ENCODE measurements at places on chromosomes 5 and 9. TPM values are rescaled to one million over a fixed set of nuclear protein-coding genes. Genes with fewer than 3 reads are reported as not detected.
A peak's percentile ranks its signal among the peaks of the same experiment; 100 is the strongest.

Gene NPDC1
- total RNA-seq: 175 TPM

Gene ARL14EPL
- not detected for total RNA-seq

Gene GKAP1
- 1.5 TPM for total RNA-seq

Gene FOXD4
- 0.29 TPM for total RNA-seq

- no peak for DNase-seq
Observed at GRCh38 chr9:91035825-91036208, 234.2 kb downstream of the SYK start.

DNA sequence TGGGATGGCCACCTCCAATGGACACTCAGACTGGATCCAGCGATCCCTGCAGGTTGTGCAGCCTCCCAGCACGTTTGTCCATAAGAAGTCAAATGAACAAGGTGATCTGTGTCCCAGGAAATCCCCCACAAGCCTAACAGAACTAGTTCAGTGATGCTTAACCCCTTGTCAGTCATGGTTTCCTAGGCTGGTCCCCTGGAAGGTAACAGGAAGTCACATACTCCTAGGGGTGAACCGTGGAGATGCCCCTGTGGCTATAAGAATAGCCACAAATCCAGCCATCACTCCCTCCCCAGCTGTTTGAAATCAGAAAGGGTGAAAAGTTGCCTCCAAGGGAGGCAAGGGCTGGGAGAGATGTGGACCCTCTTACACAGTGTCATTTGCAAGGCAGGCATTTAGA, 22.5 kb downstream of the PAX5 start:
- no peak for DNase-seq

GRCh38 chr9:250039-250438, 35.4 kb downstream of the DOCK8 start:
- peak; percentile 24 for DNase-seq

- DNase-seq: peak; percentile 86
Observed at GRCh38 chr5:96256795-96257470, 176.1 kb downstream of the PCSK1 start.

DNA sequence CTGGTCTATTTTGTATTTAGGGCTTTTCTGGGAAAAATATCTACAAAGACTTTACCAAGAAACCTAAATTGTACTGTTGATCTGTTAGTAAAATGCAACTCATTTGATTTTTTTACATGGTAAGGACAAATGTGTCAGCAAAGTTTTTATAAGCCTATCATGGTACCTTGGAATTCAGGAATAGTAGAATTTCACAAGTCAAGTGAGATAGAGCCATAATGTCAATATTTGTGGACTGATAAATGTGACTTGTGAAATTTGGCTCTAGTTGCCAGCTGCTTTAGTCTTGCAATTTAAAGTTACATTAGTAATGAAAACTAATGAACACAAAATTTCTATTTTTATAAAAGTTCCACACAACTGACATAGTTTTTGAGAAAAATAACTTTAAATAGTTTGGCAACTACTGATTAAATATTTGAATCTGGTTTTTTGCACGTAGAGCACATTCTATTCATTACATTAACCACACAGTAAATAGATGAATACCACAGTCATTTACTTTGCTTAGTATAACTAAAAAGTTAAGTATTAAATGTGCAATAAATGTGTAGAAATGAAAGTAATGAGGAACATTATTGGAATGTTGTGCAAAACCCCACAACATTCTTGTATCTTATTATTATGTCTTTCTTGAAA, 41.2 kb upstream of the RIOK2 start:
- peak; percentile 33 for DNase-seq

DNA sequence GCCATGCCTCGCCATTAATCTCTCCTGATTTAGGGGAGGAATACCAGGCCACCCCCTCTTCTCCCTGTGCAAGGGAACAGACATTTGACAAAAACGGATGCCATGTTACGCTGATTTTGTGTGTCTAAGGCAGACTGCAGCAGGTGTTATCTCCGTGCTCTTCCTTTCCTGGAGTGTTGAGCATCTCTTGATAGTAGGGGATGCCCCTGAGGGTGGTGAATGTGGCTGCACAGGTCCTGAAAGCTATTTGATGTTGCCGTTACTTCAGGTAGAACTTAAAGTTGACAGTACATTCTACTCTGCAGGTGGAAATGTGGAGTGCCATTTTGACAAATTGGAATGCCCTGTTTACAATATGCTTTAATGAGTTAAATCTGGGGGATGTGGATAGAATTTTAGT, 21.5 kb downstream of the TENT4A start:
- no peak for DNase-seq

GRCh38 chr9:83425240-83425639, 113.0 kb downstream of the FRMD3 start:
- no peak for DNase-seq
